Astrocyte (in vitro differentiated cells and primary cell): ENCODE measurements at places on chromosomes 6 and 20. TPM values are rescaled to one million over a fixed set of nuclear protein-coding genes. Genes with fewer than 3 reads are reported as not detected.

DNA sequence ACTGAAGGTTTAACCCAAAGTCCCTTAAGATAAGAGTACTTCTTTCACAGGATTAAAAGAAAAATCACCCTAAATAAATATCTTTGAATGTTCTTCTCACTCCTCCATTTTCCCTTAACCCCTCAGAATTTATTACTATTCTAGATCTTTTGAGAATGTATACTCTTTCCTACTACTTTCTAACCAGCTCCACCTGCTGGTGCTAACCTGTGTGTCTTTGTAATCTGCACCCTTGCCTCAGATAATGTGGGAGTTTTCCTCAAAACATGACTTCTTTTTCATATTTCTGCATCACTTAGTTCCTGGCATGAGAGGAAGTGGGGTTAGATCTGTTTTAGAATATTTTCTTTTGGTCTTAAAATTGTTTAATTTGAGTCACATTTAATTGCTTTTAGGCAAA is 394.2 kb downstream of the BMP2 start:
- H3K36me3 ChIP-seq, result no peaks in the 10 kb centered on the region
- no peaks in the 10 kb centered on the region for H3K27me3 ChIP-seq
- DNase-seq, result no peak
- H3K4me3 ChIP-seq, result no peak overlapping the region
- H3K4me1 ChIP-seq, result no peaks in the 10 kb centered on the region

- no peaks in the 10 kb centered on the region for H3K4me1 ChIP-seq
- H3K36me3 ChIP-seq, result no peaks in the 10 kb centered on the region
- H3K27me3 ChIP-seq, result no peaks in the 10 kb centered on the region
- H3K27ac ChIP-seq, result no peak overlapping the region
- H3K4me3 ChIP-seq, result no peak overlapping the region
Measured at GRCh38 chr6:154901876-154902552, 93.1 kb upstream of the TIAM2 start.

- H3K27me3 ChIP-seq, result peaks cover 11% of the 10 kb centered on the region
- no peak overlapping the region for H3K27ac ChIP-seq
- H3K4me1 ChIP-seq, result no peaks in the 10 kb centered on the region
- H3K36me3 ChIP-seq, result no peaks in the 10 kb centered on the region
Measured at GRCh38 chr20:40741507-40742106, 52.6 kb upstream of the MAFB start.

Gene DLL1
- total RNA-seq, result 1.6 and 2.0 TPM in 2 replicates
